ENCODE measurements at places on chromosomes 16 and 17.

DNA sequence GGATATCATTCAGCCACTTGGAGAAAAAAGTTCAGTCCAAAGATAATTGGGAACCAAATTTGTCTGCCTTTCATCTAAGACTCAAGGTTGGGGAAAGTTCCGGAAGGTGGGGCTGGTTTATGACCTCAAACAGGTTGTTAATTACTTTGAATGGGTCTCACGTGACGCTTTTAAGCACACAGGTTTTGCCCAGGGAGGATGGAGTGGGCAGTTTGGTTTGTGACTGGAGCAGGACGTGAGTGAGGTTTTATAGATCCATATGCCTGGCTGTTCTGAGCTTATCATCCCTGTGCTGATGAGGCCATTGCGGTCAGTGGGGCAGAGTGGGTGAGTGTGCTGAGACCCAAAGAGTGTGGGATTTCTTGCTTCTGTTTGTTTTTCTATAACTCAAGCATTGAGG lies 38.7 kb upstream of the GPRC5B start:
- DNase-seq, result no peak

GRCh38 chr17:57210224-57210553 lies 46.1 kb upstream of the MSI2 start:
- DNase-seq, result no peak

GRCh38 chr16:30746638-30747175 lies 1.5 kb upstream of the PHKG2 start:
- no peak for DNase-seq

DNA sequence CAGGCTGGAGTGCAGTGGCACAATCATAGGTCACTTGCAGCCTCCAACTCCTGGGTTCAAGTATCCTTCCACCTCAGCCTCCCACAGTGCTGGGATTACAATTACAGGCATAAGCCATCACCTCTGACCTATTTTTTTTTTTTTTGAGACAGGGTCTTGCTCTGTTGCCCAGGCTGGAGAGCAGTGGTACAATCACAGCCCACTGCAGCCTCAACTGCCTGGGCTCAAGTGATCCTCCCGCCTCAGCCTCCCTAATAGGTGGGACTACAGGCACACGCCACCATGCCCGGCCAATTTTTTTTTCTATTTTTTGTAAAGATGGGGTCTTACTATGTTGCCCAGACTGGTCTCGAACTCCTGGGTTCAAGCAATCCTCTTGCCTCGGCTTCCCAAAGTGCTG lies 5.6 kb upstream of the GGA2 start:
- no peak for DNase-seq

GRCh38 chr17:45310380-45311324 lies 6.2 kb downstream of the MAP3K14 start:
- DNase-seq, result no peak

DNA sequence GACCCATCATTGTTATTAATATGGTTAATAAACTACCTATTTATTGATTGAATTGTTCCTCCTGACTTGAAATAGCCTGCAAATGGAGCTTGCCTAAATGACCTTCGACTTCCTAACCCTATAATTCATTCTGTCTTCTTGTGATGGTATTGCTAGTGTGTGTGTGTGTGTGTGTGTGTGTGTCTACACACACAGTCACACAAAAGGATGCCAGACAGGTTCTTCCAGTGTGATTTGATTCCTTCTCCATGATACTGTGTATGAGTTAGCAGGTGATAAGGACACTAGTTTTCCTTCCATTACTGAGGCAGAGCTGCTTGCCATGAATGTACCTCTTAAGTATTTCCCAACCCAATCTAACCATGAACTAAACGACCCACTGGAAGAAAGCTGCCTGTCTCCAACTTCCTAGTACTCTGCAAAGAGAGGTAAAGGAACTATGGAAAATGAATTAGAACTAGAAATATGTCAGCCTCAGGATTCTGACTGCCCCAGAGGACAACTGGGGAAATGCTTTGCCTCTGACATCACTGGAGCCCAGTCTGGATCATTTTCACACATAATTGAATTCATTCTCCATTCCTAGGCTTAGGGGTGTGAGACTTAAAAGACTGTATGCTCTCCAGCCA lies 3.5 kb upstream of the CDC6 start:
- DNase-seq, result no peak

- DNase-seq, result no peak
Measured at GRCh38 chr17:31050948-31051347, 43.8 kb upstream of the NF1 start.

DNA sequence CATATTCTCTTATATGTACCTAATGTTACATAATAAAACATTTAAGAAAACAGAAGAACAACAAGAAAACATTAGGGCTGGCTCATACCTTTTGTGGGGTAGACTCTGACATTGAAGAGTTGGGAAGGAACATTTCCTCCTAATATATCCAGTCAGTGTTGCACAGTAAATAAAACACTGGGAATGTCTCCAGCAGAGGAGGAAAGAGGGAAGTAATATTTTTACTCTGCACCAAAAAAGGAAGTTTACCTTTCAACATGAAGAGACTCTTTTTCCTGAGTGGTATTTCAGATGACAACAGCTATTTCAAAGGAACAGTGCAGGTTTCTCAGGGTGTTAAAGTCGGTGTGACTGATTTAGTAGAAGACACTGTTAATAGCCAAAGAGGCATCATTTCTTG lies 31.9 kb downstream of the EPN2 start:
- no peak for DNase-seq

DNA sequence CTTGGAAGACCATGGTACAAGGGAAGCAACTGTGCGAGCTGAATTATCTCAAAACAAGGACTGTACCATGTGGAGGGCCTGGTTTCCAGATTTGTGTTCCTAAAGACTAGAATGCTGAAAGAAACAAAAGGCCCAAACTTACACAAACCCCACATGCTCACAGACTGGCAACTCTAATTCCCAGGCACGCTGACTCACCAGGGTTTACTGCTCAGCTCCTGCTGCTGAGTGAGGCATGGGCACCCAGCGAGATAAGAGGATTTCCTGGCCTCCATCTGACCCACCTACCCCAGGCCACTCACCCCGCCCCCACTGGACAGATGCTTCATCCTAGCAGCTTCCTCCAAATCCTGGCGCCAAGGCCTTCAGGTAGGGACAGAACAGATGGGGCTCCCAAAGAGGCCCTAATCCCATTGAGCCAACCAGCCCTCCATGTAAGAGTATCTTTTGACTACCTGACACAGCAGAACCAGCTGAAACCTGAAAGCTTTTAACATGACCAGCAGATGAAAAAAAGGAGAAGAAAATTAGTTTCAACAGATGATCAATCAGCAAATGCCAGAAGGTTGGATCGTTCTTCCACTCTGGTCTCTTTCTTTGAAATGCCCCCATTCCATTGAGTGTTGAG lies 33.9 kb downstream of the DCUN1D3 start:
- no peak for DNase-seq

DNA sequence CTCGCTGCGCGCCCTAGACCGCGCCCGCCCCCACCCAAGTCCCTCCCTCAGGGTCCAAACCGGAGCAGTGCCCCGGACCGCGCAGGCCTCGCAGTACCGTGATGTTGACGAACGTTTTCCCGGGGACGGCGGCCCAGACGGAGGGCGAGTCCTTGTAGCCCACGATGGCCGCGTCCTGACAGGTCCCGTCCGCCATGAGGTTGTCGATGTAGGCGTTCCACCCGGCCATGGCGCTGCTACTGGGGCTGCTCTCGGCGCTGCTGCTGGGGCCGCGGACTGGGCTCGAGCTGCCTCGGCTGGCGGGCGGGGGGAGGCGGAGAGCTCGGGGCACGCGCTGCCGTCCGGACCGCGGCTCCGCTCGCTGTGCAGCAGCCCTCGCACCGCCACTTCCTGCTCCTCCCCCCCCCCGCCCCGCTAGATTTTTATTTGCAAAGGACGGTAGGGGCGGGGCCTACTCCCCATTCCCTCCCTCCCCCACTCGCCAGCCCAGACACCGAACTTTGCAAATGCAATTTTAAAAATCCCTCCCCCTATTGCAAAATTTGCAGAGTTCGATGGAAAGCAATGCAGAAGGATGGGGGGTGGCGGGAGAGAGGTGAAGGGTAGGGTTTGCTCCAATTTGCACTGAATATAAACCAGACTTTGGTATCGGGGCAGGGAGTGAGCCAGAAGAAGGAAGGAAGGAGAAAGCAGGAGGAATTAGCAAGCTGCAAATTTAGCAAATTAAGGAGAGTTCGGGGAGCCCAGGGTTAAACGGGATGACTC lies at the start of gene PFN1:
Gene PFN1, minus strand, starts transcription at position 365 of the 765 bp plus-strand sequence. Its CDS starts 136 bp downstream, at position 229.
- no peak for DNase-seq

GRCh38 chr17:30380643-30381339 lies 2.1 kb downstream of the CPD start:
- DNase-seq, result no peak

DNA sequence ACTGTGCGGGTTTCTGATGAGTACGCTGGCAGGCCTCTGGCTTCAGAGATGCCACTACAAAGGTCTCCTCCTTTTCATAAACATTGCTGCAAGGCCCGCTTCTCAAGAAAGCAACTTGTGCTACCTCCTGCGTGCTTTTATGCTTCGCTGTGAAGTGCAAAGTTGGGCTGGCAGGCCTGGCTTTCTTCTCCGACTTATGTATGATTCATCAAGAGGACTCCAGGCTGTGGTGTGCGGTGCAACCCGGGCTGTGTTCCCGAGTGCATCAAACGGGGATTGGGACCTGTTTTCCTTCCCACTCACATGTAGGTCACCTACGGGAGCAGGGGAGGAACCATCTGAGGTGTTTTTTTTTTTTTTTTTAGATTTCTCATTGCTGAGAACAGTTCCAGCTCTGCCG lies 534.1 kb downstream of the WWOX start:
- DNase-seq, result no peak

- DNase-seq, result no peak
Measured at GRCh38 chr16:46790599-46791270, 40.2 kb downstream of the C16orf87 start.
